ENCODE measurements at places on chromosomes 11 and 22.

DNA sequence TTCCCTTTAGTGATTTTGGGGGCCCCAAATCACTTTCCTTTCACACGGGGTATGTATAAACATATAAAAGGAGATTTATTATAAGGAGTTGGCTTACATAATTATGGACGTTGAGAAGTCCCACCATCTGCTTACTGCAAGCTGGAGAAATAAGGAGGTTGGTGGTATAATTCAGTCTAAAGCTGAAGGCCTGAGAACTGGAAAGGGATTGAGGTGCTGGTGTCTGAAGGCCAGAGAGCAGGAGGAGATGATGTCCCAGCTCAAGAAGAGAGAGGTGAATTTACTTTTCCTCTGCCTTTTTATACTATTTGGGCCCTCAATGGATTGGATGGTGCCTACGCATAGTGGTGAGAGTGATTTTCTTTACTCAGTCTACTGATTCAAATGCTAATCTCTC lies 1.3 kb upstream of the ZNF202 start:
- no peak for DNase-seq

GRCh38 chr11:126547161-126547560 lies 191.7 kb downstream of the ST3GAL4 start:
- DNase-seq: no peak

GRCh38 chr11:122850076-122850631 lies 11.9 kb downstream of the CRTAM start:
- DNase-seq: no peak

GRCh38 chr11:2263724-2264360 lies 6.5 kb downstream of the ASCL2 start:
- no peak for DNase-seq

DNA sequence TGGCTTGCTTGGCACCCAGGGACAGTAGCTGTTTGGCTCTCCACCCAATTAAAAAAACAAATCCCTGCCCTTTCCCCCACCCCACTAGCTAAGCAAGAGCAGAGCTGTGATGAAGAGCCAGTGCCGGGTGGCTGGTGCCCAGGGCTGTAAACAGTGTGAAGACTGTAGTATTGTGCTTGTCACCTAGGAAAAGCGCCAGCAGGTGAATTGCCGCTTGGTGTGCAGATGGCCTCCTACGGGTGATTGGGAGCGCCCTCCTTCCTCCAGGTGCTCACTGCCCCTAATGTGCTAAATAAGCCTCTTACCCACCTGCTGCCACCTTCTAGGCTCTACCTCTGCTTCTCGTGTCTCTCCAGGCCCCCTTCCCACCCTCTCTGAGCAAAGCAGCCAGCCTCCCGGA lies 18.4 kb upstream of the RAPSN start:
- DNase-seq: no peak

DNA sequence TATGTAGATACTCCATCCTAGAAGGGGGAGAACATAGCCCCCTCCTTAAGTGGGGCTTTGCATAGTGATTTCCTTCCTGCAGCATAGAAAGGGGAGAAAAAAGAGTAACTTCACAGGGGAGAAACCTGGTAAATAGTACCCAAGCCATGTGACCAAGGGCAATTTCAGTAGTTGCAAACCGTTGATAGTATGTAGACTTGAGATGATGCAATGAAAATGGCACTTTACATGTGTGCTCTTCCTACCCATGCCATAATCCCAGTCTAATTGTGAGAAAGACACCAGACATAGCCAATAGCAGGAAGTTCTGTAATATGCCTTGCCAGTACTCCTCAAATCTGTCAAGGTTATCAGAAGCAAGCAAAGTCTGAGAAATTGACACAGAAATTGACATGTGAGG lies 104.1 kb downstream of the NCAM1 start:
- no peak for DNase-seq

DNA sequence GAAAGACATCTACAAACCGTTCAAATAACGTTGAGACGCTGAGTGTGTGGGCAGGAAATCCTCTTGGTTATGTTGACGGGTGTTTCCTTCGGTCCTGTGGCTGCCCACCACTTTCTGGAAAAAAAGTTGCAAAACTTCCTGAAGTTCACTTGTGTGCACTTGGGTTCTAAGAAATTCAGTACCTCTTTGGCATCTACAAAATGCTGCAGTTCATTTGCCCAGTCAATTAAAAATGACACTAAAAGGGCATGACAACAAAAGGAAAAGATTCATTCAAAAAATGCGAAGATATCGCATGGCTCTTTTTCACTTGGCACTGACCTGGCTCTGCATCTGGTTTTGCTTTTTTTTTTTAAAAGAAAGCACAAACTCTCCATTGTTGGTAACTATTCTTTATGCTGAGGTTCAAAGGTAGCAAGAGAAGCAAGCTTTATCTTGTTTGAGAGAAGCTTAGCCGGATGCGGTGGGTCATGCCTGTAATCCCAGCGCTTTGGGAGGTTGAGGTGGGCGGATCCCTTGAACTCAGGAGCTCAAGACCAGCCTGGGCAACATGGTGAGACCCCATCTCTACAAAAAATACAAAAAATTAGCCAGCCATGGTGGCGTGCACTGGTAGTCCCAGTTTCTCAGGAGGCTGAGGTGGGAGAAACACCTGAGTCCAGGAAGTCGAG lies 10.6 kb upstream of the XBP1 start:
- DNase-seq: no peak

DNA sequence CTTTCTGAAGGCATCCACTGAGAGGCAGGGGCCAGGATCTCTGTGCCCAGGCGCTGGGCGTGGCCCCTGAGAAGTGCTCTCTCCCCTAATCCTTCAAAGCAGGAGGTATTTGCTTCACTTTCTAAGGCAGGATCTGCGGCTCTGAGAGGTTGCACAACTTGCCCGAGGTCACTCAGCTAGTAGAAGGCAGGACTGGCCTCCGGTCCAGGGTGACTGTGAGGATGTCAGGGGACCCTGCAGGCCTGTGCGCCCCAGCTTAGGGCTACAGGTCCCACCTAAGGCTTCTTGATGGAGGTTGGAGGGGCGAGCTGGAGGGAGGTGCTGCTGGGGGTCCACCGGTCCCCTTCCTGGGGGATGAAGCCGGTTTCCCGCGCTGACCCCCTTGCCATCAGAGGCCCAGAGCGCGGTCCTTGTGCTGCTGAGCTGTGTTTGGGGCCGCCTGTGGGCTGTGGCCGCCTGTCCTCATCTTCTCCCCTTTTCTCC lies 979 bp downstream of the SMIM38 start:
- DNase-seq: no peak

DNA sequence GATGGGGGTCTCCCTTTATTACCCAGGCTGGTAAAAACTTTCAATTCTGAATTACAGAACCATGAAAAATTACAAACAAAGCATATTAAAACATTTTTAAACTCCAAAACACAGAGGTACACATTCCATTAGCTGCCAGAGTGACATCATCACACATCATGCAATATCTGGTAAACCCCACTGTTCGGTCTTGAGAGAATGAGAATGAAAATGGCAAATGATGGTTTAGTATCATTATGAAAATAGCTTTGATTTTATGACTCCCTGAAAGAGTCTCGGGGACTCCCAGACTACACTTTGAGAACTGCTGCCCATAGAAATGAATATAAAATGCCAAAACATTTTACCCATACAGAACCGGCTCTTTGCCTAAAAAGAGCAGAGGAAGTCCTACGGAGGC lies 18.8 kb downstream of the LARGE2 start:
- no peak for DNase-seq

GRCh38 chr22:33350491-33350890 lies 292.3 kb upstream of the SYN3 start:
- no peak for DNase-seq

GRCh38 chr11:76910620-76911414 lies 50.1 kb downstream of the ACER3 start:
- no peak for DNase-seq

- DNase-seq: no peak
Observed at GRCh38 chr11:3340025-3340424, 38.9 kb downstream of the ZNF195 start.

DNA sequence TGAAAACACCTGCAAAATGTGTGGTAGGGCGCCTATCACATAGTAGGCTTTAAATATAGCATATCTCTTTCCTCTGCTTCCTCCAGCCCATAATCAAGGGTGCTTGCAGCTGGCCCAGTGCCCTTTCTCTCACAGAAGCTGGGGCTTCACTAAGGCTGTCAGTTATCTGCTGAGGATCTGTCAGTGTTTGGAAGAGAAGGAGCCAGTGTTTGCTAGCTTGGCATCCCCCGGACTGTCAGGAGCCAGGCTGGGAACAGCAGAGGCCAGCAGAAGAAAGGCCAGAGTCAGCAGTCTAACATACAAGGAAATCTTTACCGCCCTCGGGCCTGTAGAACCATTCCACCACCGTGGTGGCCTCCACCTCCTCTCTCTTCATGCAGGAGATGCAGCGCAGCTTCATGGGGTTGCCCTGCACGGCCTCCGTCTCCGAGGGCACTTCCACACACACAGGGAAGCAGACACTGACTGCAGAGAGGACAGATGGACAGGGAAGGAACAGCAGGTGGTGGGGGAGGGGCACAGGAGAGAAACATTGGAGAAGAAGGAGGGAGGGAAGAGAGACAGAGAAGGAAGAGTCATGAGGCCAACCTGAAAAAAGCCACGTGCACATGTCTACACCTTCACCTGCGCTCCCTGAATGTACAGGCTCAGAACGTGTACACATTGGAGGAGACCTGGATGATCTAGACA lies 9.0 kb downstream of the SCN3B start:
- DNase-seq: no peak

DNA sequence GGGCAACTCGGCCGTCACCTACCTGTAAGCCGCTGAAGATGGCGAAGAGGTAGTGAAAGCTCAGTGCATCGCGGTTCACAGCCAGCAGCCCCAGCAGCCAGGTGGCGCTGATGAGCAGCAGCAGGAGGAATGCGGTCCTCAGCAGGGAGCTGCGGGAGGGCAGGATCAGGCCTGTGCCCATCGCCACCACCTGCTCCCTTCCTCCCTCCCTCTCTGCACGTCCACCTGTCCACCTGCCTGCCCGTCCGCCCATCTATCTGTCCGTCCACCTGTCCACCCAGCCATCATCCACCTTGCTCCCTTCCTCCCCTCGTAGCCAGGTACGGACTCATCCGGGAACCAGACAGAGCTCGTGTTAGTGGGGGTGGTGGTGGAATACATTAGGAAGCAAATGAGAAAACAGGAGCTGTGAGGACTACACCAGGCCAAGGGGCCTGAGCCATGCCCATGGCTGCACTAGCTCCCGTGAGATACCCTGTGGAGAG lies 32.2 kb downstream of the TRMU start:
- DNase-seq: peak; percentile 62

DNA sequence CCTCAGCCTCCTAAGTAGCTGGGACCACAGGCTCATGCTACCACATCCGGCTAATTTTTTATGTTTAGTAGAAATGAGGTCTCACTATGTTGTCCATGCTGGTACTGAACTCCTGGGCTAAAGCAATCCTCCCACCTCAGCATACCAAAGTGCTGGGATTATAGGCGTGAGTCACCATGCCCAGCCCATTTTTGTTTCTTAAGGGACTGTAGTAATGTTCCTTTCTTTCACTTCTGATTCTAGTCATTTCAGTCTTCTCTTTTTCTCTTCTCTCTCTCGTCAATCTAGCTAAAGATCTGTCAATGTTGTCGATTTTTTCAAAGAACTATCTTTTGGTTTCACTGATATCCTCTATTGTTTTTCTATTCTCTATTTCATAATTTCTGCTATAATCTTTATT lies 111.0 kb upstream of the APOA1 start:
- DNase-seq: no peak

DNA sequence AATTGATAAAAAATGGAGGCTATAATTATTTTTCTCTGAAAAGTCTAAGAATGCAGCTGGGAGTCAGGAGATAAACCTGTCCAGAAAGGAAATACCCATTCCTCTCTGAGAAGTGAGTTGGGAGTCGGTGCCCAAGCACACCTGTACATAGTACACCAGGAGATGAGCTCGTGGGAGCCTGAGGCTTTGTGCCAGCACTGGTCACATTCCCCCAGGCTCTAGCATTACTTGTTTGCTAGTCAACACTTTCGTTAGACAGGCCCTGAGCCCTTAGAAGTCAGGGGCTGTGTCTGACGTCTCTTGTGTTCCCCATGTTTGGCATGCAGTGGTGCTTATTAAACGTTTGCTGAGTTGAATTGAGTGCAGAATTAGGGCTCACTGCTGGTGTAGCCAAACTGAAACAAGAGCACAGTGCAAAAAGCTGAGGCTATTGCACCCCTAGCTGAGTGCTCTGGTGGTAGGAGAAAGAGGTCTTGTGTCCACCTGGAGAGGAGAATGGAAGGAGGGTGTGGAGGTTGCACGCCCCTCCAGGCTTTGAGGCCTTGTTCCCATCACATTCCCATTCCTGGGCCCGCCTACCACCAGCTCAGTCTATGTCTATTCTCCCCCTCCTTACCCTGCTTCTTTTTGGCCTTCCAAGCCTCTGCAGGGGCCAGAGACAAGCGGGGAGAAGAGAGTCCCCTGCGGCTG lies 6.8 kb downstream of the ROBO4 start:
- DNase-seq: no peak

GRCh38 chr11:115678942-115679341 lies 174.7 kb upstream of the CADM1 start:
- no peak for DNase-seq

- DNase-seq: no peak
Observed at GRCh38 chr11:91966368-91966767, 258.2 kb upstream of the FAT3 start.

DNA sequence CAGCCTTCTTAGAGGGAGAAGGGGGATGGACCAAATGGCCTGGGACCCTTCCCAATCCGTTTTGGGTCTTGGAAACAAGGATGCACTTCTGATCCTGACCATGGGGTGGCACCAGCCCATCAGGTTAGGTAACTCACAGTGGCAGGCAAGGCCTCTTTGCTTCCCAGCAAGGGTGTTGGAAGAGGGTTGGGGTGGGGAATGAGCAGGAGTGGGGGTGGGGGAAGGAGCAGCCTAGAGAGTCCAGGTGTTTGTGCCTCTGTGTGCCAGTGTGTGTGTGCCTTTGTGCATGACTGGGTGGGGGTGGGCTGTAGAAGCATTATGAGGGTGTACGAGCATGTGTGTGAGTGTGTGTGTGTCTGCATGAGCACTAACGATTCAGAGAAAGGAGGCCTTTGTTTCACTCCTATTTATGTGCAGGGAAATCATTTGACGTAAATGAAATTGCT lies 213.1 kb downstream of the INSC start:
- no peak for DNase-seq

GRCh38 chr22:29344137-29344536 lies 28.6 kb upstream of the RASL10A start:
- DNase-seq: no peak

GRCh38 chr11:95892892-95893570 lies 30.9 kb downstream of the MTMR2 start:
- no peak for DNase-seq

GRCh38 chr11:120270386-120270785 lies 30.4 kb downstream of the POU2F3 start:
- no peak for DNase-seq

GRCh38 chr11:83259559-83259958 lies 26.6 kb downstream of the CCDC90B start:
- no peak for DNase-seq

DNA sequence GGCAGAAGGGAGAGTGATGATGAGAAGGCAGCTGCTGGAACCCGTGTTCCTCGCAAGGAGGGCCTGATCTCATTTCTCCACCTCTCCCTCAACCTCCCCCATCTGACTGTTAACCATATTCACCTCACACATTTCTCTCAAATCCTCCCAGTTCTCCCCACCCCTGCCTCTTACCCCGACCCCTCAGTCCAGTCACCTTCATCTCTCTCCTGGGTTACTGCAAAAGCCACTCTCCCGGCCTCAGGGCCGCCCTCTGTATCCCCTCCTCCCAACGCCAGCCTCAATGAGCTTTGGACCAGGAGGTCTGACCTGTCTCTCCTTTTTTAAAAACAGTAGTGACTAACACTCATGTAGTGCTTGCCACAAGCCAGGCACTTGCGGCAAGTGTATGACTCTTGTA lies 29.5 kb upstream of the LMO1 start:
- DNase-seq: no peak
